ENCODE measurements at places on chromosomes 7 and 10.

DNA sequence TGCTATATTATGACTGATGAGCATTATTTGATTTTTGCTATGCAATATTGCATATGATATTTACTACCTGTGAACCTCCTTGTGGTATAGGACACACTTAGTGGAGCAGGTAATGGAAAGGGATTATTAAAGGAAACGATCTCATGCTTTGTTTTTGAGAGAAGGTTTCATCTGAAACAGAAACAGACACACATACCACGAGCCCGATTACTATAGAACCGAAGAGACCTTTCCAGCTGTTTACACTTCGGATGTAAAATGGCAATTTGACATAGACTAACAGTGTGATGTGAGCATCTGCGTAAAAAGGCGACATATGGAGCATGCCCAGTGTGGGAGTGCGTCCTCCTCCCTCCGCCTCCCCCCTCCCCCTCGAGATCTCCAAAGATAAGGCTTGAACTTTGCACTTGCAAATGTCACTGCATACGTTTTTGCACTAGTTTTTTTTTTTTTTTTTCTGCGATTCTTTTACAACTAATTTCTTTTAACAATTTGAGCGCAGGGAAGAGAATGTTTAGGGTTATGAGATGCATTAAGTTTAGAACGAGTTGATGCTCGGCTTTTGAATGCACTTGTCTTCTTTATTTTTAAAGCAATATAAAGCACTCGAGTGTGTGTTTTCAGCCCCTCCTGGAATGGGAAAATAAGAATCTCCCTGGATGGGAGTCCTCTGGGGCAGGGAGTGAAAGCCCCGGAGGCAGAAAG lies 251.0 kb downstream of the NSUN6 start:
- no peak for DNase-seq

DNA sequence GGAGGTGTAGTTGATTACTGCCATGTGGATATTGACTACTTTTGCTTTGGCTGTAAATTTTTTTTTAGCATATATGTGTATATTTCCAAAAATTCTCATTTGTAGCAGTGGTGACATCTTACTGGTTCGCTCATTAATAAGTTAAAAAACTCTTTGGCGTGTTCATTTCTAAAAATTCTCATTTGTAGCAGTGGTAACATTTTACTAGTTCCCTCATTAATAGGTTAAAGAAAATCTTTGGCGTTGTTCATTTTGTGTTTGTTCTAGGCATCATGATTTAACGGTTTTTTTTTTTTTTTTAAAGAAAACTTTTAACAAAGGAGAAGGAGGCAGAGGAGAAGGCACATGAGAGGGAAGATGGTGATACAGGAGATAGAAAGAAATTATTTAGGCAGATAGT lies 45.9 kb upstream of the CACNB2 start:
- DNase-seq = no peak

- no peak for DNase-seq
Observed at GRCh38 chr10:121236621-121237020, 361.6 kb downstream of the FGFR2 start.

DNA sequence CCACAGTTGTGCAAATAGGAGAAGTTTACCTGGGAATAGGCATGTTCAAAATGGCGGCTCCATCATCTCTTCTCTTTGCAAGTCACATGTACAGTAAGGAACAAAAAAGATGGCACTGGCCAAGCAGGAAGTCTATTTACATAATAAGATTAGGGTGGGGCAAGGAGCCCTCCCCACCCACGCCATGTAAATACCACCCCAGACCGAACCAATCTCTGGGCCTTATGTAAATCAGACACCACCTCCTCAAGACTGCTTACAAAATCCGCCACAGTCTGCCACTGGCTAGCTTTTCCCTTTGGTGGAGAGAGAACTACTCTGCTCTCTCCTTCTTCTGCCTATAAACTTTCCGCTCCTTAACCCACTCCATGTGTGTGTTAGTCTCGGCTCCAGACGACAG lies 1496.3 kb downstream of the REEP3 start:
- DNase-seq = no peak

- DNase-seq = no peak
Observed at GRCh38 chr7:132388688-132389087, 187.6 kb downstream of the PLXNA4 start.

GRCh38 chr7:133977409-133978274 lies 149.5 kb upstream of the LRGUK start:
- DNase-seq = no peak

GRCh38 chr7:29318853-29319718 lies 124.5 kb downstream of the CHN2 start:
- no peak for DNase-seq

DNA sequence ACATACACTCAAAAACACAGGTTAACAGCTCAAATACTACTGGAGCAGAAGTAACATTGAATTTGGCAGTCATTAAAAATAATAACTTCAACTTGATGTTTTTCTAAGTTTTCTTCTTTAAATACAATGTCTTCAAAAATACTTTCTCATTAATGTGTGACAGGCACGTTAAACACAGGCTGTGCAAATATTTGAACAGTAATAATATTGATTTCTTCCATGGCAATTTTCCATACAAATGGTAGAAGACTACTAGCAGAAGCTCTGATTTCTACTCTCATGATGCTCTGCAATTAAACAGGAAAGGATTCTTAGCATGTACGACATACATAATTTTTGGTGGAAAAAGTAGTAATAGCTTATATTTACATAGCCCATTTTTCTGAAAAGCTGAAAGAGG lies 47.4 kb downstream of the NRP1 start:
- no peak for DNase-seq

DNA sequence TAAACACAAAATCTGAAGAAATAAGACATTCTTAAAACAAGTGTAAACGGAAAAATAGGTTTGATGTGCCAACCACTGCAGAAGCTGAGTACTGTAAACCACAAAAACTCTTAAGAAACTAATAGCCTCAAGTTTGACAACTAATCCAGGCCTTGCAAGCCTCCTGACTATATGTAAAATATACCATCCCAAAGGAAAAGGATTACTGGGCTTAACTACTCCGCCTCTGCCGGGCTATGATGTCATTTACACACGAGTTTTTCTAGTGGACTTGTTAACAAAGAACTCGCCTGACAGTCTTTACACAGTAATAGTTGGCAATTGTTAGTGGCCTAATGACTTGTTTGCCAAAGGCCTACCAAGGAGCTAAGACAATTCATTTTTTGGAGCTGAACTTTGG lies 2.1 kb downstream of the KIF5B start:
- no peak for DNase-seq

- peak; percentile 83 for DNase-seq
Observed at GRCh38 chr7:139230774-139231512, at the start of gene UBN2. TSS of gene UBN2 (plus strand) at chr7:139231237. CDS start at chr7:139231485, 248 bp downstream.
